ENCODE measurements at places on chromosomes 6 and 20.

DNA sequence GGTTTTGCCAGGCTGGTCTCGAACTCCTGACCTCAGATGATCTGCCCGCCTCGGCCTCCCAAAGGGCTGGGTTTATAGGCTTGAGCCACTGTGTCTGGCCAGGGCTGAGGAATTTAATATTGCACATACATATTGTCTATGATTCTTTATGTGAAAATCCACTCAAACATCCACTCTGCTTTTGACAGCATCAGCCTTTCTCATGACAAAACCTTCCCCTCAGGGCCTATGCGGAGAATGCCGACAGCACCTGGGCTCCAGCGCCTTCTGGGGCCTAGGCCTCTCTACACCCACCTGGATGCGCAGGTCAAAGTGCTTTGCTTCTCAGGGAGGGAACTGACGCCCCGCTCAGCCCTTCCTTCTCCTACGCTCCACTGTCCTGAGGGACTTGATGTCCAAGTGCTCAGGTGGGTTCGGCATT is 5.4 kb downstream of the RAMACL start:
- no peak for DNase-seq

GRCh38 chr6:138956244-138956924 is 31.7 kb downstream of the REPS1 start:
- no peak for DNase-seq

- DNase-seq: no peak
Observed at GRCh38 chr6:11270030-11271027, 37.9 kb upstream of the NEDD9 start.

DNA sequence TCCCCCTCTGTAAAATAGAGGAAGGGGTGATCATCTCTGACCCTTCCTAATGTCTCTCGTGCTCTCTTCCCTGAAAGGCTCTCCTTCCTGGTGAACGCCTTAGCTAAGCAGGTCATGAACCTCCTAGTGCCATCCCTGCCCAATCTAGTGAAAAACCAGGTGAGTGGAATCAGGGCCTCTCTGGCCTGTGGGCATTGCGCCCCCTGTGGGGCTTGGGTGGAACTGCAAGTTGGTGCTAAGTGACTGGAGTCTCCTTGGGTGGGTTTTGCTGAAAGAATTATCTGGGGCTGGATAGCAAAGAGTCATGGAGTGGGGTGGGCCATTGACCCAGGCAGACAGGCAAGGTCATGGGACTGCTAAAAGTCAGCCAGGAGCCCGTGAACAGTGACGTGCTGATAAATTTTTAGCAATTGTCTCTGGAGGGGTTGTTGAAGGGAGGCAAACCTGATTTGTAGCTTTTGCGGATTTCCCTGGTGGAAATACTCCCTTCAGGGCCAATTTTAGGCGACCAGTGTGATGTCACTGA is 8.9 kb downstream of the BPIFB1 start:
- peak; percentile 51 for DNase-seq

DNA sequence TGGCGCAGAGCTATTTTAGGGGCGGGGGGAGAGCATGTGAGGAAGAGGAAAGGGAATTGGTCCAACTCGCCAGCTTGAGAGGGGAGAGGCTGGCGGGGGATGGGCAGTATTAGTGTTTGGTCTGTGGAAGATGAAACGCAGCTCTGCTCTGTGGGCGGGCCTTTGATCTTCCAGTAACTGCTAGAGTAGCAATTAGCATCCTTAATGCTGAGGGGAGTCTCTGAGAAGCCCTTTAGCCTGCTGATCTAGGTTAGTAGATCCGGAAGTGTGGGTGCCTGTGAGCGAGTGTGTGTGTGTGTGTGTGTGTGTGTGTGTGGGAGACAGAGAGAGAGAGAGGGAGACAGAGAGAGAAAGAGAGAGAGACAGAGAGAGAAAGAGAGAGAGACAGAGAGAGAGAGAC is 117.2 kb upstream of the BACH2 start:
- DNase-seq: peak; percentile 92

- DNase-seq: no peak
Observed at GRCh38 chr6:166839569-166839968, 116.8 kb downstream of the RNASET2 start.

- DNase-seq: no peak
Observed at GRCh38 chr6:10585209-10585845, 64.2 kb downstream of the GCNT2 start.

DNA sequence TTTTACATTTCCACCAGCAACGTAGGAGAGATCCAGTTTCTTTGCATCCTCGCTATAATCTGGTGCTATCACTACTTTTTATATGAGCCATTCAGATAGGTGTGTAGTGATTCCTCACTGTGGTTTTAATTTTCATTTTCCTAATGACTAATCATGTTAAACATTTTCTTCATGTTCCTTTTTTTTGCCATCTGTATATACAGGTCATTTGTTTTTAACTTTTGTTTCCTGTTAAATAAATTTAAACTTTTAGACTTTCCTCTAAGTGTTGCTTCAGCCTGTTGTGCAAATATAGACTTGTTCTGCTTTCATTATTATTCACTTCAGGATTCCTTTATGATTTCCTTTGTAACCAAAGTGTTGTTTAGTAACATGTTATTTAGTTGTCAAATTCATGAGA is 697.4 kb downstream of the PTPRT start:
- DNase-seq: no peak

- no peak for DNase-seq
Observed at GRCh38 chr6:19261642-19262041, 575.5 kb upstream of the ID4 start.

- no peak for DNase-seq
Observed at GRCh38 chr6:91387290-91388059, 800.6 kb upstream of the MAP3K7 start.

GRCh38 chr20:3208786-3209256 is 477 bp upstream of the ITPA start:
- DNase-seq: no peak

DNA sequence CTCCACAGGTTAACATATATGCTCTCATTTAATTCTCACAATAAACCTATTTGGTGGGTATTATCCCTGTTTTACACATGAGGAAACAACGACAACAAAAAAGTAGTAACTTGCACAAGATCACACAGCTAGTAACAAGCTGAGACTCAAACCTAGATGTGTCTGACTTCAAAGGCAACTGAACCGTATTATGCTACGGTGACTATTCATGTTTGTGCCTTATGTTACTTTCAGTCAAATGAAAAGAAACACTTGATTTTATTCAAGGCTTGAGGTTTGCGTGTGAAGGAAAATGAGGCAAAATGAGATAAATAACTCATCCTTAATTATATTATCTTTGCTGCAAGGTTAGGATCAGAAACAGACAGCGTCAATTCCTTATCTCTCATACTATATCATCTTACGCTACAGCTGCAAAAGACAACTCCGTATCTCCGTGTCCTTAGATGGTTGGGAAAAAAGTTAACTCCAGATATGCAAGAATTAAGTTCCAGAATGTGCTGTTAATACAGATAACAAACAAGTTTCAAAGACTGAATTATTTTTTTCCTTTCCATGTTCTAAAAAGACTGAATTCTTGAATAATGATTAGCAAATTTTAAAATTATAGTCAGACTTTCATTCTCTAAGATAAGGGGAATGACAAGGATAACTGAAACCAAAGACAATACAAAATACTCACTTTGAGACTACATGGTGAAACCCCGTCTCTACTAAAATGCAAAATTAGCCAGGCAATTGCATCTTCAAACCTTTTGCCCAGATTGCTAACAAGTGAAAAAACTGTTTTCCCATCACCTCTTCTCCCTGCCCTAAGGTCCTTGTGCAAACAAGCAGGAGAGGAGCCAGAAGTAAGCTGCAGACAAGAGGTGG is 27.8 kb downstream of the STAU1 start:
- DNase-seq: no peak

DNA sequence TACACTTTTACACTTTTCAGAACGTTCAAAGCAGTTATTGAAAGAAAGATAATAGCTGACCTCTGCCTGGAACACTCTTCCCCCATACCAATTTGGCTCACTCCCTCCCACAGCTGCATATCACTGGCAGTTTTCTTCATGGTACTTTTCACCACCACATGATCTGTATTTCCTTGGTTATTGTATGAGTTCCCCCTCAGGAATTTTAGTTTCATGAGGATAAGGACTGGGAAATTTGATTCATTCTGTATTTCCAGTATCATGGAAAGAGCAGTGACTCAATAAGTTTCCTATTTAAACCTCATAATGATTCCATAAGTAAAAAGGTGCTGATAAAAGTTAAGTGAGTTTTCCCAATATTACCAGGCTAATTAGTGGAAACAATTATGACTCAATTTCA is 16.0 kb downstream of the HTR1B start:
- DNase-seq: no peak

DNA sequence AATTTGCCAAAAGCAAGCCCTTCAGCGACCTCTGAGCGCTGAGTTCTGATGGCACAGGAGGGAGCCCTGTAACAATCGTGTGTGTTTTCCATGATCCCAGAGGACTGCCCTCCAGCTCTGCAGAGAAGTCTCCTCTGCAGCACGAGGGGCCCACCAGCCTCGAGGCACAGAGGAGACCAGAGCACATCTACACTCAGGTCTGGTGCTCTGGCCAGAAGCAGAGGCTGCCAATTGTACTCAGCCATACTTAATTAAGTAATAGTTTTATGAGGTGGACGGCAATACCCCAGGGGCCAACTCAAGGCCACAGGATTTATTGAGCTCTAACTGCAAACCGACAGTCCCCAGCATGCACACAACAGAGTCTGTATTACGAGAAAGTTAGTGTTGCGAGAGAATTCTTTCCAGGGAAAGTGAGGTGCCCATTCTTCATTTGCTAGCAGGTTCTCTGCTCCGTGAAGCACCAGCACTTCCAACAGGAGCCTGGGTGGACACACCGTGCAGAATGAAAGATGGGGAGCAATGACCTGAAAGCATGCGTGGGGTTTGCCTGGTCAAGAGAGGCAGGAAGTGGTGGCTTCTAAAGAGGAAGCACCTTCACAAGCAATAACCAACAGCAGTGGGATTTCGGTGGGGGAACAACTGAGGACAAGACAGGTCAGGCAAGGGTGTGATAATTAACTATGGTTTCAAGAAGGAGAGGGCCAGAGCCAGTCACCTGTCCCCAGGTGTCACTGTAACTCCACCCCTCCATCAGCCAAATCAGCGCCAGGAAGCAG is 92.8 kb upstream of the FOXC1 start:
- no peak for DNase-seq

- no peak for DNase-seq
Observed at GRCh38 chr20:58659841-58660240, 8.8 kb downstream of the STX16 start.
